ENCODE measurements at places on chromosomes 16 and 17. TPM values are rescaled to one million over a fixed set of nuclear protein-coding genes. Genes with fewer than 3 reads are reported as not detected.
A peak's percentile ranks its signal among the peaks of the same experiment; 100 is the strongest.

DNA sequence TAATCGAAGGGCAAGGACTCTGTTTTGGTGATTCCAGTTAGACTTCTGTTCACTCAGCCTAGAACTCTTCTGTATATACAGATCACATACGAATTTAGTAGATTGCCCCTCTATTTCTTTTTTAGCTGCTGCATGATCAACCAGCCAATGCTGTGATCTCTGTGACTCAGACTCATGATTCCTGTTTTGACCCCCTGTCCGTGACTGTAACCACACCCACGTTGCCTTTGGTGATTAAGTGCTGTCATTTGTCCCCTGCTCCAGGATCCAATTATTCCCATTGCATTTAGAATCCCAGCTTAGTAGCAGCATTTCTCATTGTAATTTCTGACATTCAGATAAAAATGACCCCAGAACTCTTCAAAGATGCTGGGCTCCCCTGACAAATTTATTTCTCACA is 545.7 kb downstream of the NPIPA7 start:
- peaks cover 30% of the 10 kb centered on the region for H3K27me3 ChIP-seq
- no peak for DNase-seq
- H3K4me1 ChIP-seq = no peaks in the 10 kb centered on the region
- H3K36me3 ChIP-seq = no peaks in the 10 kb centered on the region
- no peak overlapping the region for H3K4me3 ChIP-seq

HOXB2 gene
- 46.6 TPM for total RNA-seq

DNA sequence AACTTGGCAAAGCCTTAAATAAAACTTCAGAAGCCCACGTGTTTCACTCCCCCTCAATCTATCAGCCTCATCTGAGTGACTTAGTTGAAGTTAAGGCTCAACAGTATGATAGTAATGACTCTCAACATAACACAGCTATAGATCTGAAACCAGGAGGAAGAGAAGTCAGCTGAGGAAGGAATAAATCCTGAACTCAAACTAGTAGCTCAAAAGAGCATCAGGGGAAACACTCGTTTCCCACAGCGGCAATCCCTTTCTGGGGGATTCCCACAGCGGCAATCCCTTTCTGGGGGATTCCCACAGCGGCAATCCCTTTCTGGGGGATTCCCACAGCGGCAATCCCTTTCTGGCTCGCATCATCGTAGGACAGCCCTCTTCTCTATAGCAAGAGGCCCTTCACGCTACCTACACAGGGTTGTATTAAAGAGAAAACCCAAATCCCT is 56.8 kb downstream of the ZZEF1 start:
- H3K4me3 ChIP-seq = no peak overlapping the region
- DNase-seq = no peak
- no peak overlapping the region for H3K27ac ChIP-seq
- no peaks in the 10 kb centered on the region for H3K4me1 ChIP-seq
- H3K27me3 ChIP-seq = no peaks in the 10 kb centered on the region
- peaks cover 44% of the 10 kb centered on the region for H3K36me3 ChIP-seq

DNA sequence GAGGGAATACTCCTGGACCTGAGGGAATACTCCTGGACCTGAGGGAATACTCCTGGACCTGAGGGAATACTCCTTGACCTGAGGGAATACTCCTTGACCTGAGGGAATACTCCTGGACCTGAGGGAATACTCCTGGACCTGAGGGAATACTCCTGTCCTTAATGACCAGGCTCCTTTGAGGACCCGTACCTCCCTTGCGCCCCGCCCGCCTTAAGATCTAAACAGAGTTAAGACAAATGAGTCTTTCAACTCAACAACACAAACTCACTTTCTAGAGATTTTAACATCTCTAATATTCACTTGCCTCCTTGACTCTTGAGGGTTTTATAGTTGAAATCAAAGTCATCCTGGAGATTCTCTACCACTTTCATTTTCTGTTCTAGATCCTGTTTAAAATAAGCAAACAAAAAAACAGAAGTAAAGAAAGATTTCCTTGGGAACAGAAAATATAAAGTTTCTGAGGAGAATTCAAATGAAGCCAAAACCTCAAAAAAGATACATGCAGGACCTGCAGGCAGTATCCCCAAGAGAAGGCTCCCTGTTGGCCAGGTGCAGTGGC is 49.7 kb downstream of the STAT3 start:
- no peak for DNase-seq
- H3K27me3 ChIP-seq = no peaks in the 10 kb centered on the region
- H3K4me3 ChIP-seq = no peak overlapping the region
- no peak overlapping the region for H3K27ac ChIP-seq

GRCh38 chr16:48499923-48500381 is 110.0 kb downstream of the N4BP1 start:
- H3K27ac ChIP-seq = peak overlapping the region; percentile 97
- no peaks in the 10 kb centered on the region for H3K36me3 ChIP-seq
- H3K4me3 ChIP-seq = no peak overlapping the region
- no peaks in the 10 kb centered on the region for H3K27me3 ChIP-seq

GRCh38 chr16:27102701-27103575 is 36.2 kb downstream of the C16orf82 start:
- H3K36me3 ChIP-seq = no peaks in the 10 kb centered on the region
- peaks cover 3% of the 10 kb centered on the region for H3K4me1 ChIP-seq
- no peak overlapping the region for H3K4me3 ChIP-seq
- peaks cover 13% of the 10 kb centered on the region for H3K27me3 ChIP-seq
- H3K27ac ChIP-seq = no peak overlapping the region

- H3K27me3 ChIP-seq = peaks cover 11% of the 10 kb centered on the region
- H3K36me3 ChIP-seq = no peaks in the 10 kb centered on the region
- no peak overlapping the region for H3K27ac ChIP-seq
- DNase-seq = no peak
- no peak overlapping the region for H3K4me3 ChIP-seq
Observed at GRCh38 chr16:59148056-59148768, 414.1 kb upstream of the GOT2 start.

HP gene
- not detected for total RNA-seq

CCL4 gene
- total RNA-seq = not detected

- DNase-seq = no peak
- H3K36me3 ChIP-seq = no peaks in the 10 kb centered on the region
- no peak overlapping the region for H3K27ac ChIP-seq
- peaks cover 25% of the 10 kb centered on the region for H3K27me3 ChIP-seq
- no peaks in the 10 kb centered on the region for H3K4me1 ChIP-seq
Observed at GRCh38 chr17:63492940-63493339, 16.1 kb downstream of the ACE start.

KRTAP4-4 gene
- not detected for total RNA-seq

- H3K36me3 ChIP-seq = peaks cover 2% of the 10 kb centered on the region
- peaks cover 32% of the 10 kb centered on the region for H3K27me3 ChIP-seq
- DNase-seq = no peak
- H3K4me3 ChIP-seq = no peak overlapping the region
Observed at GRCh38 chr17:77085926-77086432, 54.8 kb upstream of the SEC14L1 start.

Data from mesothelial cell of epicardium (in vitro differentiated cells).